Frontal cortex (tissue), 4 donors: ENCODE measurements at places on chromosomes 1 and 21.

DNA sequence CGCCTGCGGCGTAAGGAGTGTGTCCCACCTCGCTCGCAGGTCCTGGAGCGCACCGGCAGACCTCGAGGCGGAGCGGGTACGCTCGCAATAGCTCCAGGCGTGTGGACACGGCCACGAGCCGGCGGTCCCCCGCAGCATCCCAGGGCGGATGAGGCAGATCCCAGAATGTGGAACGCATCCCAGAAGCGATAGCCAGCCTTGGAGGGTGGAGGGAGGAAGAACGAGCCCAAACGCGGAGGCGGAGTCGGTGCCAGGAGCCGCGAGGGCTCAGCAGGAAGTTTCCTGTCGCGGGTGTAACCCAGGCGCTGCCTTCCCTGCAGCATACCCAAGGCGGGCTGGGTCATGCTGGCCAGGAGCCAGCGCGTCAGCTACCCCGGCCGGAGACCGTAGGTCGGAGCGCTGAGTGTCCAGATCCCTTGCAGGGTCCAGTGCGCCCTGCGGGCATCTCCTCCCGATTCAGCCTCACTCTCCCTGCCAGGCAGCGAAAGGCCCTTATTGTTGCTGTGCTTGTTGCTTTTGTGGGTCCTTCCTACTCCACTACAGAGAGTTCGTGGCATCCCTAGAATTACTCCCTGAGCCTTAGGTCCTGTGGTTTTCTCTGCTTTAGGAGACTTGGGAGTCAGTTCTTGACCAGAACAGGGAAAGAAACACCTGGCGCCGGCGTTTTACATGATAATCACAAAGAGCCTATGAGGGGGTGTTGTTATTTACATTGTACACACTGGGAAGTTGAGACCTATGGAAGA is 27.7 kb downstream of the STYXL2 start:
- DNase-seq, result no peak

GRCh38 chr1:7279769-7280168 is 491.3 kb upstream of the VAMP3 start:
- no peak for DNase-seq

DNA sequence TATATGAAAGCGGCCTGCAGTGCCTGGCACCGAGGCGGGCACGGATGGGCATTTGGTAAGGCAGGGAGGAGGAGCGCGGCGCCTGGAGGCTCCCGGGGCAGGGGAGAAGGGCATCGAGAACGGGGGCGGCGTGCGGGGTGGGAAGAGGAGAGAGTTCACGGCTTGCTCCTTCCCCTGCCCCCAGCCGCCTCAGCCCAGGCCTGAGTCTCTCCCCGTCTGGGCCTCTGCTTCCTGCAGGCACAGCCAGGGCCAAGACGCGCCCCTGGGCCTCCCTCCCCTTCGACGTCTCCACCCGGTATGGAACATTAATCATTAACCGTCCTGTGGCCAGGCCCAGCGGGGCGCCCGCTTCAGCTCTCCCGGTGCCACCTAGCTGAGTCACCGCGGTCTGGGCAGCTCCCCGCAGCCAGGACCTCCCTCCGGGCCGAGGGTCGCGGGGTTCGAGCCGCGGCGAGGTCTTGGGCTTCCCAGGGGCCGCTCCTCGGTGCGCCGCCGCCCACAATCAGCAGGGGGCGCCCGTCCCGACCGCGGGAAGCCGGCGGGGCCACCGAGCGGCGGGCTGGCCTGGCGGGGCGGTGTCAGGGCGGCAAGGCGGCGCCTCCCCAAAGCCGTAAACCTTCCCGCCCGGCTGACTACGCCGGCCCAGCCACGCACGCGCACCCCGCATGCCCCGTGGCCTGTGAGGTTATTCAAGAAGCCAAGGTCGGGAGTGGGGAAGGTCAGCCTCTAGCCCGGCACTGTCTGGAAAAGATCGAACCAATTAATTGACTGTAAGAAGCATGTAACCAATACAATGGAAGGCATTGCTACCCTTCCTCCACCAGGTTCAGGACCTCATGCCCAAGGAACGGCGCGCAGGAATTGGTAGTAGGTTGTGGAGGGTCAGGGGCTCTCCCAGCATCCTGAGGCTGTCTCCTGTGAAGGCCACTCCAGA is 23.4 kb upstream of the RD3 start:
- peak; percentile 73 for DNase-seq

DNA sequence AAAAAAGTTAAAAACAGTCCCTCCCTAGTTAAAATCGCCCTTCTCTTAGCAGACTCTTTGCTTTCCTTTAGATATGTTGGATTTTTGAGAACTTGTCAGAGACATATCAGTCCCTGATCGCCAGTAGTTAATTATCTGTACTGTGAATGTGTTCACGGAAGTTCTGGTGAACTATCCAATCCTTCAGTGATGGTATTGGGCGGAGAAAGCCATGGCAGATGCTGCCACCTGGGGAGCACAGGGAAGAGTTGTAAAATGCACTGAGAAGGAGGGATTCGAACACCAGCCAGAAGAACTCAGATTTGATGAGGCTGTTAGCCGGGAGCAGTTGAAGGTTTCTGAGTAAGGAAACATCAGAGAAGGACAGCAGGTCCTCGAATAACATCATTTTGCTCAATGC is 17.5 kb upstream of the KIF14 start:
- no peak for DNase-seq

DNA sequence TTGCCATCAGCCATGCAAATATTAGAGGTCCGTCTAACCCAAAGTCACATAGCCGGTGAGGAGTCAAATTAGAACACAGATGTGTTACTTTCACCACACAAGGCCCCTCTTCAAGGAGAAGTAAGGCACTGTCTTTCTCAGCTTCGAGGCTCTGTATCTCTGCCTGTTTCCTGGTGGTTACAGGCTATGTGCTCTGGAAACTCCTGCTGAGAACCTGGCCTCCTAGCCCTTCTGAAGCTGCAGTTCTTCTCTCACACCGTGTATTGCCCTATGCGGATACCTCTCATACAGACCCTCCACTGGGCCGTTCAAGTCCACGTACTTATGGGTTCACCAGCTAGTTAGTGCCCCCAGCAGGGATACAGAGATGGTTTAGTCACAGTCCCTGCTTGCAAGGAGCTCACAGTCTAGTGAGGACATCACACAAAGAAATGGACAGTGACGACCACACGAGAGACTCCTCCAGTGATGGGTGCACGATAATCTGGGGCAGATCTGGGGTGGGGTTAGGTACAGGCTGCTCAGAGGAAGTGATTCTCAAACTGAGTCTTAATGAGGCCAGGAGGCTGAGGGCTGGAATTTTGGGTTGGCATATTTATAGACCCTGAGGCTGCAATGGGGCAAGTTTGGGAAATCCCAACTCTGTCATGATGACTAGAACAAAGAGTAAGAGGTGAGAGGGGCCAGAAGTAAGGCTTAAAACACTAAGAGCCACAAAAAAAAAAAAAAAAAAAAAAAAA is 22.8 kb upstream of the ELOA start:
- no peak for DNase-seq

- no peak for DNase-seq
Observed at GRCh38 chr1:24119859-24120756, 8.2 kb upstream of the MYOM3 start.

DNA sequence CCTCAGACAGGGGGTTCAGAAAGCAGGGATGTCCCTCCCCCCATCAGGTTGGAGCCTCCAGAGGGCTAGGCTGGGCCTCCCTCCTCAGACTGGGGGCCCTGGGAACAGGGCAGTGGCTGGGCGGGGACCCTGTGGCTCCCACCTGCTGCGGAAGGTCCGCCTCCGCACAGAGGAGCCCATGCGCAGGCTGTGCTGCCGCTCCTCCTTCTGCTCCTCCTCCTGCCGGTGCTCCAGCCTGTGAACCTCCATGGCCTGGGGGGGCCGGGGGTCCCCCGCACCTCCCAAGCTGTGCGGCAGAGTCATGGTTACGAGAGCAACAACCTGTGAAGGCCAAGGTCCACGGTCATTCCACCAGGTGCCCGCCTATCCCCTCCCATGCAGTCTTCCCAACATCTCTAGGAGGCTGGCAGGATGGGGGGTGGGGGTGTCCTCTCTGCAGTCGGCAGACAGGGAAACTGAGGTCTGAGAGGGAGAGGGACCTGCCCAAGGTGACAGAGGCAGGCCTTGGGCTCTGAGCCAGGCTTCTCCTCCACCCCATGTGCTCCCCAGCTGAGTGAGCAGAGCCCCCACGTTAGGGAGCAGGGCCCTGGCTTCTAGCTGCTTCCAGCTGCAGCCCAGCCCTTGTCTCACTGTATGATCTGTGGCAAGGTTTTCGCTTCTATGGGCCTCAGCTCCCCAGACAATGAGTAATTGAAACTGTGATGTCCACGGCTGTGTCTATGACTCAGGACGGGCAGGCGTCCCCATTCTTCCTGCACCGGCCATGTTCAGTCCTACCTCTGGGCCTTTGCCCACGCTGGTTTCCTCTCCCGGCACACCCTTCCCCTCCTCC is 3.4 kb downstream of the MYOM3 start:
- no peak for DNase-seq

GRCh38 chr1:16109571-16109970 is 36.1 kb upstream of the FAM131C start:
- no peak for DNase-seq

GRCh38 chr1:205811660-205812059 is 1.3 kb downstream of the SLC41A1 start:
- peak; percentile 48 for DNase-seq

DNA sequence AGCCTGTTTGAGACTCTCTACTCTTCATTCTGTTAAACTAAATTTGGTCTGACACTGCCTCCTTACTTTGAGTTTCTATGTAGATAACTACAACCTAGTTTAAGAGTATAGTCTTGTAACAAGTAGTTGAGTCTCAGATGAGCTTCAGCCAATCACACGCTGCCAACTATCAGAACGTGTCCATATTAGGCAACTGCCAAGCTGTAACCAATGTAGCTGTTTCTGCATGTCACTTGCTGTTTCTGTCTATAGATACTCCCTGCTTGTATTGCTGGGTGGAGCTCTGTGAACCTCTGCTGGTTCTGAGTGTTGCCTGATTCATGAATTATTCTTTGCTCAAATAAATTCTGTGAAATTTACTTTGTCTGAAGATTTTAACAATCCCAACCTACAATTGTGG is 452.6 kb upstream of the NR5A2 start:
- DNase-seq, result no peak

- no peak for DNase-seq
Observed at GRCh38 chr1:2258996-2259395, 30.9 kb downstream of the SKI start.

- no peak for DNase-seq
Observed at GRCh38 chr1:155897746-155898145, 13.4 kb downstream of the RIT1 start.

GRCh38 chr1:234499943-234500245 is 20.9 kb upstream of the TARBP1 start:
- DNase-seq, result no peak

DNA sequence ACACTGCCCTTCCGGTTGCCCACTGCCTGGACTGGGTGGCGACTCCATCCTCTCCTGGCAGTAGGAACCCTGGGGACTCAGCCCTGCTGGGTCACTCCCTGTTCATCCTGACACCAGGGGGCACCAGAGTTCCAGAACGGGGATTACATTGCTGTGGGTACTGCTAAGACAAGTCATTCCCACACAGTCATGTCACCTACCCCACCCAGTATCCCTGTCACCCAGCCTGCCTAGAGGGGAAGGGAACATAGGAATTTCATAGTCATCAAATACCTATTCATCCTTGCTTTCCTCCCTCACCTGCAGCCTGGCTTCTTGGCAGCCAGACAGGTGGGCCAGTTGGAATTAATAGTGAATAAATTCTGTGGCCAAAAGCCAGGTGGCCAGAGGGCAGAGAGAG is 9.8 kb upstream of the SFN start:
- DNase-seq, result peak; percentile 57

DNA sequence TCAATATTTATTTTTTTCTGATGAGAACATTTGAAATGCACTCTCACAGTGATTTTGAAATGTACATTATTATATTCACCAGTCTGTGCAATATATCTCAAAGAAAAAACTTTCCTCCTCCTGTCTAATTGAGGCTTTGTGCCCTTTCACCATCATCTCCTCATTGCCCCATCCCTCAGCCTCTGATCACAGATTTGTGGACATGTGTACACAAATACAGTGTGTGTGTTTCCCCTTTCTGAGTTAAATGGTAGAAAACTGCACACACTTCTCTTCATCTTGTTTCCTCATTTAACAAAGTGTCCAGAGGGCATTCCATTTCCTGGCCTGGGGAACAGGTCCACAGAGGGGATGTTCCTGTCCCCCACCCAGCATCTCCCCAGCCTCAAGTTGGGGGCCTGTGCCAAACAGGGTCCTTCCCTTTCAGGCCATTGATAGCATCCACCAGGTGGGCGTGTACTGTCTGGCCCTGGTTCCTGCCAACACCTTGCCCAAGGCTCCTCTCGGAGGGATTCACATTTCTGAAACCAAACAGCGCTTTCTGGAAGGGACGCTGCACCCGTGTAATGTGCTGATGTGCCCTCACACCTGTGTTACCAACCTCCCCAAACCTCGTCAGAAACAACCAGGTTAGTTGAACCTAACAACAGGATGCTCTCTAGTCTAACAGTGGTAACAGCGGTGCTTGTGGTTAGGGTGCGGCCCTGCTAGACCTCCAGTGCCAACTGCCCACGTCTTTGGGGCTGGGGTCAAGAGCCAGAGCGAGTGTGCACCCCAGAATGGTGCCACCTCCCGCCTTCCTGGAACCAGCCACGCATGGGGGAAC is 54.6 kb downstream of the S100B start:
- no peak for DNase-seq

DNA sequence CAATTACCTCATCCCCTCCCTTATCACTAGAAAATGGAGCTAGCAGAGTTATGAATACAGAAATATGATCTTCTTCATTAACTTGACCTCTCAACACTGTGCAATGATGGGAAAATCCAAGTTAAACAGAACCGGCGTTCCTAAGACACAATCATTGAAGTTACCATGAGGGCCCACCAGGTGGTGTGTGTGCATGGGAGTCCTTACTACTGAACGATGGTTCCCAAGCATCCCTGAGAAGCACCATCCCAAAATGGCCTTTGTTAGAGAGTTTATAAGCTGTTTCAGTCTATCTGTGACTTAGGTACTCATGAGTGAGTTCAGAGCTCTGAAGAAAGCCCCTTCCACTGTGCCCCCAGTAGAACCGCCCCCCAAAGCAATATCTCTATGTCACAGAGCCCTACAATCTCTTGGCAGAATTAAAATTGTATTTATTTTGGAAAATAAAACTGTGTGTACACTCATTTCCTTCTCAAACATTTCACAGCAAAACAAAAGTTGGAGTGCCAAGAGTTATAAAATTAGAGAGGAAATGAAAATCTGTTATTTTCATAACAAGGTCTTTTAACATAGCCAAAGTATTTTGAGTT is 56.8 kb downstream of the PLD5 start:
- peak; percentile 50 for DNase-seq

DNA sequence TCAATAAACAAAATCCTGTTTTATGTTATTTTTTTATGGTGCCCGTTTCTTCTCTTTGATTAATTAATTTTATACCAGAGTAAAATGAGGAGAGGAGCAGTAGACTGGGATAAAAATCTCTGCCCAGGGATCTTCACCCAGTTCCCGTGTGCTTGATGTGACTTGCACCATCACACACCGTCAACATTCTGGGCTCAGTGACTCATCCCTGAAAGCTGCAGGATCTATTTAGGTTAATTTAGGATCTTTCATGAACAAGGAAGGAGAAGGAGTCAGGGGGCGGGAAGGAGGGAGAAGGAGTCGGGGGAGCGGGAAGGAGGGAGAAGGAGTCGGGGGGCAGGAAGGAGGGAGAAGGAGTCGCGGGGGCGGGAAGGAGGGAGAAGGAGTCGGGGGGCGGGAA is 182.4 kb downstream of the SMYD3 start:
- DNase-seq, result no peak

GRCh38 chr1:41319106-41319755 is 42.0 kb upstream of the FOXO6 start:
- no peak for DNase-seq

GRCh38 chr1:7379441-7379971 is 391.6 kb upstream of the VAMP3 start:
- no peak for DNase-seq

- DNase-seq, result no peak
Observed at GRCh38 chr21:39499156-39499555, 47.4 kb downstream of the SH3BGR start.
